ENCODE measurements at places on chromosomes 7 and 10. TPM values are rescaled to one million over a fixed set of nuclear protein-coding genes. Genes with fewer than 3 reads are reported as not detected.

Gene EIF4H
- 316 TPM for total RNA-seq

GRCh38 chr7:124808206-124808605 lies 42.6 kb upstream of the GPR37 start:
- DNase-seq: no peak
- H3K4me1 ChIP-seq: no peaks in the 10 kb centered on the region
- H3K4me3 ChIP-seq: no peak overlapping the region
- H3K27me3 ChIP-seq: no peaks in the 10 kb centered on the region
- no peaks in the 10 kb centered on the region for H3K36me3 ChIP-seq

GRCh38 chr7:129055294-129055816 lies 444 bp upstream of the TNPO3 start:
- DNase-seq: no peak
- peaks cover 25% of the 10 kb centered on the region for H3K4me1 ChIP-seq
- peaks cover 7% of the 10 kb centered on the region for H3K27me3 ChIP-seq

Gene CNPY1
- not detected for total RNA-seq

DNA sequence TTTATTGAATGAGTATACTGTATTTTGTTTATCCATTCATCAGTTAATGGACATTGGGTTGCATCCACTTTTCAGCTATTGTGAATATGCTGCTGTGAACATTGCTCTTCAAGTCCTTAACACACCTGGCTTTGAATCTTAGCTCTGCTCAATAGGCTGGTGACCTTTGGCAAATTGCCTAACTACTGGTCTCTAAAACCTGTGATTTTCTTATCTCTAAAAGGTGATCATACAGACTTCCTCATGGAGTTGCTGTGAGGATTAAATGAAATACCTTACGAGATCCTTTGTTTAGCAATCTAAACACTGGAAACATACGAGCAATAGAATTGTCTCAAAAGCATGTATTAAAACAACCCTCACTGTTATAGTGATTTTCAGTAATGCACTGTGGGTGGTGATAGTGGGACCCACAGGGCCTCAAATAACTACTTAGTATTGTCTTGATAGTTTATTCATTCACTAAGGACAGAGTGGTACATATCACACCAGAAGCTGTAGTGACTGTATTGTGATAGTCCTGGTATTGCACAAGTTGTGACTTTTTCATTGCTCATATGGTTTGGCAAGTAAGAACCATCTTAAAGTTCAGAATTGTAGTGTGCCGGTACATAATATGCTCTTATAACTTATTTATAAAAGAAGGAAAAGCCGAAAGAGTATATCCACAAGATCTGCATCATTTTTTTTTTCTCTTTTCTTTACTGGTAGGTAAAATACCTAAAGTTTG lies 257.6 kb downstream of the EXOC4 start:
- H3K27ac ChIP-seq: no peak overlapping the region
- H3K4me3 ChIP-seq: no peak overlapping the region
- no peaks in the 10 kb centered on the region for H3K4me1 ChIP-seq
- no peaks in the 10 kb centered on the region for H3K36me3 ChIP-seq
- H3K27me3 ChIP-seq: no peaks in the 10 kb centered on the region

DNA sequence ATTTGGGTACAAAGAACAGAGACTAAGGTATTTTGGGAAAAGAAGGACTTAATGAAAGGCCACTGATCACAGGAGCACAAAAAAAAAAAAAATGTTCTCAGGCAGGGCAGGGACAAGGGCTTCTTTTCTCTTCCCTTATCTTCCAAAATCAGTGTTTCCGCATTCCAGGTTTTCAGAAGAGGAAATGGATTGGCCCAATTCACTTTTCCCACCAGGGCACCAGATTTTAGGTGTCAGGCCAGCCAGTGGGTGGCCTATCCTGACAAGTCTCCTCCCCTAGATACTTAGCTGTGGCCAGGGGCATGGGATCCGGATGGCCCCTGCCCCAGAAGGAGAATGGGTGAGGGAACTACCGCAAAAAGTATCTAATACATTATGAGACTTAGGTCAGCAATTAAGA lies 88.9 kb upstream of the WAC start:
- H3K36me3 ChIP-seq: no peaks in the 10 kb centered on the region
- H3K27ac ChIP-seq: no peak overlapping the region
- peaks cover 7% of the 10 kb centered on the region for H3K27me3 ChIP-seq
- no peak for DNase-seq
- no peaks in the 10 kb centered on the region for H3K4me1 ChIP-seq
- H3K4me3 ChIP-seq: no peak overlapping the region

Gene CCDC146
- 10.5 TPM for total RNA-seq

DNA sequence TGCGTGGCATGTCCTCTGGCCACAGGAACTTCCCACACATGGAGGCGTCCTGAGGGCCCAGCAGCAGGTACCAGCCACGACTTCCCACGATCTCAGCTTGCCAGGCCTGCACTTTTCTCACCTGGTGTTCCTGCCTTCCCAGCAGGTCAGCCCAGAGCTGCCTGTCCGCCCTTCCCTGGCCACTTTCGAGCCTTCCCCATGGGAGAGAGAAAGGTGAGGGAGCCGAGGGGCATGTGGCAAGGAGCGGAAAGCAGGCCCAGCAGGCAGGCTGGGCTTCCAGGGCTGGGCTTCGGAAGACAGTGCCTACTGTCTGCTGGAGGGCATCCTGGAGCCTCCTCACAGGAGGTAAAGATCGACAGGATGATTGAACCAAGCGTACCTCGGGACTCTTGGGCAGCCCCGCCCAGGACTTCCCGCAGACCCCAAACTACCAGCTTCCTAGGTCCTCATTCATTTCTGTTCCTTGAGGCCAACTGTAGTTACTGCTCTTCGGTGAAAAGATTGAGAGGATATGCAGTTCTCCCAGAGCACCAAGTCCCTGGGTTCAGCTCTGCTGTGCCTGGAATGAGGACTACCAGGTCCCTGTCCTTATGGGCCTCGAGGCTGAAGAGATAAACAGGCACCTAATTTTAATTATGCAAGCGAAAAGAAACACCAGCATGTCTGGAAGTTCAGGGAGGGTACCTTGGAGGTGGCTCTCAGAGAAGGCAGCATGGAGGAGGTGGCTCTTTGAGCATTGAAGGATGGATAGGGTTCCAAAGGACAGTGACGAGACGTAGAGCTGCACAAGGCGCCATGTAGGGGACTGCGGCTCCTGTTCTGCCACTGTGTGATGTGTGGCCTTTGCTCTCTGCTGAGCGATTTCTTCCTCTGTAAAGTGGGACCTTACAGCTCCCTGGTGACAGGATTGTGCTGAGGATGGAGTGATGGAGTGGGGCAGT lies 87.8 kb downstream of the ZMIZ1 start:
- no peak overlapping the region for H3K27ac ChIP-seq
- H3K27me3 ChIP-seq: no peaks in the 10 kb centered on the region
- no peak for DNase-seq
- no peak overlapping the region for H3K4me3 ChIP-seq

GRCh38 chr10:60099998-60100747 lies 193.8 kb upstream of the CCDC6 start:
- no peak overlapping the region for H3K27ac ChIP-seq
- DNase-seq: no peak
- H3K4me3 ChIP-seq: no peak overlapping the region
- H3K4me1 ChIP-seq: no peaks in the 10 kb centered on the region
- no peaks in the 10 kb centered on the region for H3K36me3 ChIP-seq

- H3K27me3 ChIP-seq: no peaks in the 10 kb centered on the region
- no peak overlapping the region for H3K4me3 ChIP-seq
- H3K4me1 ChIP-seq: no peaks in the 10 kb centered on the region
Measured at GRCh38 chr7:41911792-41912191, 208.9 kb upstream of the INHBA start.

GRCh38 chr7:28123752-28124151 lies 56.8 kb downstream of the JAZF1 start:
- no peaks in the 10 kb centered on the region for H3K36me3 ChIP-seq
- no peak overlapping the region for H3K4me3 ChIP-seq
- no peaks in the 10 kb centered on the region for H3K27me3 ChIP-seq
- H3K4me1 ChIP-seq: peaks cover 64% of the 10 kb centered on the region
- no peak for DNase-seq

DNA sequence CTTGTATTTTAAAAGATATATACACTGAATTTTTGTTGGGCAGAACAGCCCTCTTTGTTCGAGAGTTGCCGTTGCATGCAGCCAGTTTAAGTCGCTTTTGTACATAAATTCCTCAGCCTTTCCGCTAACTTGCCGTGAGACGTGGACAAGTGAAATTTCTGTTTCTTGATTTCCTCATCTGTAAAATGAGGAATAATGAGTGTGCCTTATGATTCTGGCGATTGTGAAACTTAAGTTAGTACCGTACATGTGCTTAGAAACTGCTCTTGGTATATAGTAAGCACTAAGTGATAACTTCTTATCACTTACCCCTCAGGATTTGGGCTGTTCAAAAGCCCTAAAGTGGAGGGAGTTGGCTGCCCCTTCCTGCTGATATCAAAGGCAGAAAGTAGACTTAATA lies 1.4 kb downstream of the CCNJ start:
- H3K4me1 ChIP-seq: peaks cover 21% of the 10 kb centered on the region
- no peak overlapping the region for H3K27ac ChIP-seq
- H3K36me3 ChIP-seq: peaks cover 12% of the 10 kb centered on the region
- peak; percentile 34 for DNase-seq
- H3K27me3 ChIP-seq: no peaks in the 10 kb centered on the region
- peak overlapping the region; percentile 98 for H3K4me3 ChIP-seq

GRCh38 chr10:42997151-42997848 lies 79.6 kb upstream of the RET start:
- H3K27ac ChIP-seq: no peak overlapping the region
- no peak overlapping the region for H3K4me3 ChIP-seq
- no peaks in the 10 kb centered on the region for H3K4me1 ChIP-seq
- DNase-seq: no peak
- H3K27me3 ChIP-seq: no peaks in the 10 kb centered on the region

DNA sequence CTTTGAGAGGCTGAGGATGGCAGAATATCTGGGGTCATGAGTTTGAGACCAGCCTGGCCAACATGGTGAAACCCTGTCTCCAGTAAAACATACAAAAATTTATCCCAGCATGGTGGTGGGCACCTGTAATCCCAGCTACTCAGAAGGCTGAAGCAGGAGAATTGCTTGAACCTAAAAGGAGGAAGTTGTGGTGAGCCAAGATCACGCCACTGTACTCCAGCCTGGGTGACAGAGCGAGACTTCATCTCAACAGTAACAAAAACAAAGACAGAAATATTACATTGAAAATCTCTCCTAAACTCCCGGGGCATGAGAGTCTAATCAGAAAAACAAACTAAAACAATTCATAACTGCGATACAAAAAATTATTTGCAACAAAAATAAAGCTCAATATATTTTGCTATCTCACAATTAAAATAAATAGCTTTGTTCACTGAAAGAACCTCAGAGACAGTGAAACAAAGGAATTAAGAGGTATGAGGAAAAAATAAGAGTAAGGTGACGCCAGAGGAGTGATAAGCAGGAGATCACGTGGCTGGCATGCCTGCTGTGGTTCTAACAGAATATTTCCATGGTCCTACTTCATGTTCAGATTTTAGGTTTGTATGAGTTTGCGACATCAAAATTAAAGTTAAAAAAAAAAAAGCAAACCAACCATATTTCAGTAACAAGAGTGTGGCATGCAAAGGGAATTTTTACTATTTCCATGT lies 527.7 kb upstream of the POM121L12 start:
- no peak overlapping the region for H3K4me3 ChIP-seq
- no peak for DNase-seq
- no peaks in the 10 kb centered on the region for H3K4me1 ChIP-seq
- H3K36me3 ChIP-seq: no peaks in the 10 kb centered on the region
- no peaks in the 10 kb centered on the region for H3K27me3 ChIP-seq
- H3K27ac ChIP-seq: no peak overlapping the region

GRCh38 chr10:2925631-2926030 lies 141.7 kb upstream of the PFKP start:
- H3K36me3 ChIP-seq: no peaks in the 10 kb centered on the region
- H3K27ac ChIP-seq: no peak overlapping the region
- no peak overlapping the region for H3K4me3 ChIP-seq
- no peaks in the 10 kb centered on the region for H3K27me3 ChIP-seq
- peaks cover 7% of the 10 kb centered on the region for H3K4me1 ChIP-seq

Gene CLCN1
- not detected for total RNA-seq

Gene UCN3
- total RNA-seq: not detected

DNA sequence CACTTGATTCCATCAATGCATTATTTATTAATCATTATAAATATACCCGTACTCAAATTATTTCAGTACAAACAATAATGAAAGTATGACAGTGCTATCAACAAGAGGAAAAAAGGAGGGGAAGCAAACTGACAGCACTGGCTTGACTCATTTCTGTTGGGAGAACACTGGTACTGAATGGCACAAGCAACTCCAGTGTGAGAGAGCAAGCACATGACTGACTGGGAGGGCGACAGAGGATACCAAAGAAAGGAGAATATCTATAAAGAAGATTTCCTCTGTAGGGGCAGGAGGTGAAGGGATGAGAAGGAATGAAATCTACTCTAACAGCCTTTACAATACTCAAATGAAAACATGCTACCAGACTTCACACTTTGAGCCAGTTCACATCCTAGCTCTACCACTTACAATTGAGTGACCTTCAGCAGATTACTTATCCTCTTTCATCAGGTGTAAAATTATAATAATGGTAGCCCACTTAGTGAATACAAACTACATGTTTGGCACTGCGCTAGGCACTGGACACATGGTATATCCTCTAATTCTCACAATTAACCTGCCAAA lies 1.5 kb downstream of the USP54 start:
- no peaks in the 10 kb centered on the region for H3K36me3 ChIP-seq
- no peak overlapping the region for H3K27ac ChIP-seq
- H3K4me1 ChIP-seq: peaks cover 9% of the 10 kb centered on the region
- H3K4me3 ChIP-seq: no peak overlapping the region
- H3K27me3 ChIP-seq: no peaks in the 10 kb centered on the region
- DNase-seq: no peak

Gene IFIT1B
- total RNA-seq: 0.11 TPM

Gene CRPPA
- 1.0 TPM for total RNA-seq

GRCh38 chr7:129100827-129101166 lies 43.7 kb upstream of the TSPAN33 start:
- no peak overlapping the region for H3K27ac ChIP-seq
- H3K27me3 ChIP-seq: no peaks in the 10 kb centered on the region
- DNase-seq: no peak
- H3K36me3 ChIP-seq: no peaks in the 10 kb centered on the region

- H3K4me3 ChIP-seq: no peak overlapping the region
- DNase-seq: no peak
- H3K27me3 ChIP-seq: peaks cover 13% of the 10 kb centered on the region
- no peaks in the 10 kb centered on the region for H3K4me1 ChIP-seq
Measured at GRCh38 chr7:143012001-143012400, 14.9 kb downstream of the OR9A2 start.

DNA sequence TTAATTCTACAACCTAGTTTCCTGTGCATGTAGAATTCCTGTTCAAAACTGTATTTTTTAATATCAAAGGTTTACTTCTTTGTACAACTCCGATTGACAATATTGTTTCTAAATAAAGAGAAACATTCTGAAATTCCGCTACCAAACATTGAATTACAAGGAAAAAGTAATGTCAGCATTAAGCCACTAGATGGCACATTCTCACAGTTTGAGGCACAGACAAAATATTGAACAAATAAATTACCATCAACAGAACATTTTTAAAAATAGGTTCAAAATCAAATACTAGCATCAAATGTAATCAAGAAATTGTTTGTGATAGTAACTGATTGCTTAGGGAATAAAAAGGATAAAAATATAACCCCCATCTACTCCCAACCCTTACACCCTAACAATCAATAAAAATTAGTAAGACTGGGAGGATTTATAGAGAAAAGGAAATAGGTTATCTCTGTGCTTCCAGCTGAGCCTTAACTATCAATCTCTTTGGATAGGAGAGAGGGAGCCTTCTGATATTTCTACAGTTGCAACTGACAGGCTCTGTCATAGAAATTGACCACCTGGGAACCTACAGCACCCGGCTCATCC lies 86.6 kb upstream of the C7orf33 start:
- H3K36me3 ChIP-seq: no peaks in the 10 kb centered on the region
- no peak overlapping the region for H3K4me3 ChIP-seq
- H3K27ac ChIP-seq: no peak overlapping the region
- no peak for DNase-seq
- no peaks in the 10 kb centered on the region for H3K4me1 ChIP-seq
- H3K27me3 ChIP-seq: no peaks in the 10 kb centered on the region
